ENCODE measurements at places on chromosomes 6 and 20.

- DNase-seq: no peak
These were observed 38.1 kb downstream of the CDS2 start for GRCh38 chr20:5164645-5165625.

- DNase-seq: no peak
These were observed 111.4 kb downstream of the SYNDIG1 start for GRCh38 chr20:24580855-24581254.

DNA sequence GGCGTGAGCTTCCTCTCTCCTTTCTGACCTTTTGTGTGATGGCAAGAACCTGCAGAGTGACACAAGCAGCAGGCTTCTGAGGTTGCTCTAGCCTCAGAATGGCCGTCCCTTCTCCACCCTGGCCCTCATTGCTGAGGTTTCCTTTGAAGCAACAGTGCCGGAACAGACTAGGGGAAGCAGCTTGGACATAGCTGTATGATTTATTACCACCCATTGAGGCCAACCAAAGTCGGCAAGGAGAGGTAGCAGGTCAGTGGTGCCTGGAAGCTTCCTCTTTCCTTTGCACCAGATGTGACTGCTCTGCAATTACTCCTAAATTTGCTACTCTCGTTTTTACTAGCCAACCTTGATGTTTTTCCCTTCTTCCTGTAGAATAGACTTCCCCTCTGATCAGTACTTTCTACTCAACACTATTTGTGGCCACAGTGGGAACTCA is 31.4 kb downstream of the PTPN1 start:
- no peak for DNase-seq

DNA sequence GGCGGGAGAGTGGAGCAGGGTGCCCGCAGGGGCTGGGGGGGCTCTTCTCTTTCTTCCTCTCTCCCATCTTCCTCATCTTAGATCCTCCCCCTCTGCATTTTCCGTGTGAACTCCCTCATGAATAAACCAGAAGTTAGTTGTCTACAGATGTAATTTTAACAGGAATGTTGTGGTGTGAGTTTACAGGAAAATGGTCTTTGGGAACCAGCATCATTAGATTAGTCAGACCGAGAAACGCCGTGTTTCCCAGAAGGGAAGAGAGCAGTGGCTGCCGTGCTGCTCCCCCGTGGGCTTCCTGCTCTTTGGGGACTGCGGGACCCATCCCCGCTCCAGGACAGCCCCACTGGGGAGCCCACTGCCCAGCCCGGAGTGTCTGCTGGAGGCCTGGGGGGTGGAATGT is 3.4 kb downstream of the MYT1 start:
- DNase-seq: no peak

GRCh38 chr20:48787861-48788375 is 39.9 kb downstream of the PREX1 start:
- DNase-seq: no peak

- DNase-seq: no peak
These were observed 29.8 kb upstream of the AHI1 start for GRCh38 chr6:135527116-135527959.

GRCh38 chr20:16922834-16923233 is 174.7 kb downstream of the OTOR start:
- DNase-seq: no peak

GRCh38 chr6:118489990-118490389 is 58.1 kb upstream of the PLN start:
- no peak for DNase-seq

DNA sequence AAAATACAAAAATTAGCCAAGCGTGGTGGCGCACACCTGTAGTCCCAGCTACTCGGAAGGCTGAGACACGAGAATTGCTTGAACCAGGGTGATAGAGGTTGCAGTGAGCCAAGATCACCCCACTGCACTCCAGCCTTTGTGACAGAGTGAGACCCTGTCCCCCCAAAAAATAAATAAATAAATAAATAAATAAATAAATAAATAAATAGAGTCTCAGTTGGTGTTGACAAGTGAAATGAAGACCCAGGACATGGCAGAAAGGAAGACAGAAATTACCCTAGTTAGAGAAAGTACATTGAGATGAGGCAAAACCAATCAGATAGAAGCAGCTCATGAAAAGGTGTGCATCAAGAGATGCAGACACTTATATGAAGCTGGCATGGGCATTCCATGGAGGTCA is 105.0 kb downstream of the IBTK start:
- no peak for DNase-seq

GRCh38 chr6:148086386-148086785 is 256.3 kb upstream of the SASH1 start:
- no peak for DNase-seq

GRCh38 chr6:34233867-34234266 is 2.8 kb upstream of the HMGA1 start:
- DNase-seq: no peak

DNA sequence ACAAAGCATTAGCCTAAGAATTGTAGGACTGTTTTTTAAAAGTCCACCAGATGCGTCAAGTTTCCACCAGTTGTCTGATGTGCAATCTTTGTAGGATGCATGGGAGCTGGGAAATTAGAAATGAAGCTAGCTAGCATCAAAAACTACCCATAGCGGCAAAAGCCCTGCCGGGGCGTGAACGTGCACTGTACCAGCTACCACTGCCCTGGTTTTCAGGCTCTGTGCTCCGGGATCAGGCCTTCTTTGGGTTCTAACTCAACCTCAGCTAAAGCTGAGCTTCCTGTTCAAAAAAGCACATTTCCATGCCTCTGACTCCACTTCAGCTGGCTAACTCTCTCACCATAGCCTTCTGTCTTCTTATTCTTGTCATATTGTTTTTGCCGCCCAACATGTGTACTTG is 26.9 kb upstream of the FUCA2 start:
- DNase-seq: no peak

GRCh38 chr20:62362991-62363919 is 3.9 kb downstream of the LAMA5 start:
- DNase-seq: no peak

DNA sequence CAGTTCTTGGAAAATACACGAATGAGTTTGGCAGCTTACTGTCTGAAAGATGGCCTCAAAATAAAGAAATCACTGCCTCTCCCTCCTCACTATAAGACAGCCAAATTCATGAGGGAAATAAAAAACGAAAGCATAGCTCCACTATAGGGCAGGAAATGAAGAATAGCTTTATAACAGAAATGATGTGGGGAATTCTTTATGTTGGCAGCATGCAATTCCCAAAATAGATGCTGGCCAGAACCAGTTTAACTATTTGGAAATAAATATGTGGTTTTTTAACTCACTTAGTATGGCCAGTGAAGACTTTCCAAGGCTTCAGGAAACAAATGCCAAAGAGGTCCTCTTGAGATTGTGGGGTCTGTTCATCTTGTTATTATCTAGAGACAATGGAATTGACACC is 100.5 kb downstream of the TBX18 start:
- DNase-seq: no peak

GRCh38 chr6:170292111-170292406 is 1.2 kb upstream of the DLL1 start:
- DNase-seq: no peak

DNA sequence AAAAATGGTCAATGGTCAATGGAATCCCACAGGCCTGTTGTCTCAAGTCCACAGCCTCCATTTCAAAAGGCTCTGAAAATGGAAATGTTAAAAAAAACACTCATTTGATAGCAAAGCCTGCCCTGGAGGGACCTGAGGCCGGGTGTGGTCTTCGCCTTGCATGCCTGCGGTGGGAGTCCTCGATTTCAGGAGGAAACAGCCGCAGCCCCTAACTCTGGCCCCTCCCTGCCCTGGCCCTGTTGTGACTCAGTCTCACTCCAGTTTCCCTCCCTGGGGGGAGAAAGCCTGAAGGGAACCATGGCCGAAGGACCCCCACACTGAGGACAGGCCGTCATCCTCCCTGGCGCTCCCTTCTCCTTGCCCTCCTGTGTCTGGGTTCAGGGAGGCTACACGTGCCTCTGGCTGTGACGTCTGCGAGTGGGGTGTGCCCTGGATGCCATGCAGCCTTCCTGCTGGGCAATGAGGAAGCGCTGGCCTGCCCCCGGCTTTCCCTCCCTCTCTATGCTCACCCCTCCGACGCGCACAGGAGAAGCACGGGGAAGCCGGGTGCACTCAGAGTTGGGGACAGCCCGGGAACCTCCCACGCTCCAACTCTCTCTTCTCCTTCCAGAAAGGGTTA is 9.2 kb downstream of the BHLHE23 start:
- DNase-seq: no peak

DNA sequence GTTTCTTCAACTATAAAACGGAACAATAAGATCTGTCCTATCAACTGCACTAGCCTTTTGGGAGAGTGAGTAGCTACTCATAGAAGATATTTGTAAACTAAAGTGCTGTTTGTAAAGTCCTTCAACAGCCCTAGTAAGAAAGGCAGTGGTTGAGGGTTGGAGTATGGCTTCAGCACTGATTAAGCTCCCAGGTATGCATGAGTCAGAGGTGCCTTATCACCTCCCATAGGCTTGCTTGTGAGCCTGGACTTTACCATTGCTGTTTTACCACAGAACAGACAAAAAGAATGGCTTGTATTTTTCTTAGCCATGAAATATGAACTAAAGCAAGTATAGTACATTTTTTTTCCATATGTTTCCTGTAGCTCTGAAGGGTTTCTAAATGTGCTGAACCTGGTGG is 44.1 kb downstream of the SAMD3 start:
- no peak for DNase-seq

GRCh38 chr6:7341989-7342742 is 29.2 kb upstream of the SSR1 start:
- DNase-seq: no peak

GRCh38 chr6:133288662-133289061 is 47.5 kb downstream of the EYA4 start:
- no peak for DNase-seq

DNA sequence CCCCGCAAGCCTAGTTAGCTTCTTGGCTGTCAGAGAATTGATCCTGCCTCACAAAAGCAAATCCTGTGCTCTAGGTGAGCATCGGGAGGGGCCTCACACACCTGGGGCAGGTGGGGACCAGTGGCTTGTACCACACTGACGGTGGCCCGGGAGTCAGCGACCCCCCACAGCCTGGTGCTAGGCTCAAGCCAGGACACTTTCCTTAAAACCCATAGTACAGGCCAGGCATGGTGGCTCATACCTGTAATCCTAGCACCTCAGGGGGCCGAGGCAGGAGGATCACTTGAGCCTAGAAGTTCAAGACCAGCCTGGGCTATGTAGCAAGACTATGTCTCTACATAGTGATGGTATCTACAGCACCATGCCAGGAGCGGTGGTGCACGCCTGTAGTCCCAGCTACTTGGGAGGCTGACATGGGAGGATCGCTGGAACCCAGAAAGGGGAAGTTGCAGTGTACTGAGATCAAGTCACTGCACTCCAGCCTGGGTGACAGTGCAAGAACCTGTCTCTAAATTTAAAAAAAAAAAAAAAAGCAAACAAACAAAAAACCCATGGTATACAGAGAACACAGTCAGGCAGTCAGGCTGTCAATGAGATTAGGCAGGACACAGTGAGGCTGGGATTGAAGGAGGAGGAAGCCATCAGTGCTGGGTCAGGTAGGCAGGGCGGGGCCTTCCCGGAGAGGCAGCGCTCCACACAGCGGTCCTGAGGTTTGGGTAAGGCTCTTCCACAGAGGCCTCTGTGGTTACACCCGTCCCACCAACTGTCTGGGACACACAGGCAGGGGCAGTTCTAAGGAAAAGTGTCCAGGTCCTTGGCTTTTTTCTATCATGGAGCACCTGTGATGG is 41.3 kb downstream of the SYNJ2 start:
- DNase-seq: no peak

- no peak for DNase-seq
These were observed 164.0 kb upstream of the ZNF337 start for GRCh38 chr20:25860531-25861150.

DNA sequence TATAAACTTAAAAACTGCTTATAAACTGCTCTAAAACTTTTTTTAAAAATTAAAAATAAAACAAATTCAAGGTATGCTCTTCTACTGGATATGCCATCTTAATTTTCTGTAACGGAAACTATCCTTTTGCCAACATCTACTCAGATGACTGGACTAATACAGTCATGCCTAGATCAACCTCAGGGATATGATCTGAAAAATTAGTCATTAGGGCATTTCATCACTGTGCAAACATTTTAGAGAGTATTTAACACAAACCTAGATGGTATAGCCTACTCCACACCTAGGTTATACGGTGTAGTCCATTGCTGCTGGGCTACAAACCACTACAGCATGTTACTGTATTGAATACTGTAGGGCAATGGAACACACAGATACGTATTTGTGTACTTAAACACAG is 64.8 kb downstream of the TRIM27 start:
- no peak for DNase-seq

DNA sequence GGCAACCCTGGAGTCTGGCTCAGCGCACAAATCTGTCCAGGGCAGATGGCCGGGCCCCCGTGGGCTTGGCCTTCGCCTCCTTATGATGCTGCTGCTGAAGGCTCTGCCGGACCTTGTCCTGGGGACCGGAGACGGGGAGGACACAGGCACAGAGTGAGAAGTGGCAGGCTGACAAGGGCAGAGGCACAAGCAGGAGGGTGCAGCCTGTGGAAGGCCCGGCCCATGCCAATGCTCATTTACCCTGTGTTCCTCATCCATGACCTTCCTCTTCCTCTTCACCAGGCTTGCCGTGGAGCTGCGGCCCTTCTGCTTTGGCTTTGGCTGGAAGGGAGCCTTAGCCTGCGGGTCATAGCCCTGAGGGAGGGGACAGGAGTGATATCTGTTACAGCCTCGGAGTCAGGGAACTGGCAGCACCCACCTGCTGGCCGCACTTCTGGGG is 2.4 kb downstream of the B3GALT4 start:
- no peak for DNase-seq

- no peak for DNase-seq
These were observed 10.3 kb downstream of the SLC22A3 start for GRCh38 chr6:160358225-160359119.

DNA sequence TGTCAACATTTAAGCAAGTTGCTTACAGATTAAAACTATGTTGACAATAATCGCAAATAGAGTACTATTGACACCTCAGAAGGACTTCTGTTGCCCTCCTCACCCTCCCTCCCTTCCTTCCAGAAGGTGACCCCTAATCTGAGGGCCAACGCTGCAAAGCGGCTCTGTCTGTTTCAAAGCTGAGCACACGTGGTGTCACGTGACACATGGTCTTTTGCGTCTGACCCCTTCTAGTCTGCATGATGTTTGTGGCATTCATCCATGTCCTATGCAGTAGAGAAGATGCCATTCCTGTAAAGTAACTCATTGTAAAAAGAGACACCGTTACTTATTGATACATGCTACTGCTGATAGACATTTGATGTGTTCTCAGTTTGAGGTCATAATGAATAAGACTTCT is 182.3 kb downstream of the THBS2 start:
- no peak for DNase-seq

- no peak for DNase-seq
These were observed 198.7 kb upstream of the MYLIP start for GRCh38 chr6:15930207-15930606.

- no peak for DNase-seq
These were observed 54.7 kb downstream of the PYGB start for GRCh38 chr20:25302596-25302995.

GRCh38 chr6:35454391-35455110 is 2.4 kb downstream of the FANCE start:
- DNase-seq: no peak

DNA sequence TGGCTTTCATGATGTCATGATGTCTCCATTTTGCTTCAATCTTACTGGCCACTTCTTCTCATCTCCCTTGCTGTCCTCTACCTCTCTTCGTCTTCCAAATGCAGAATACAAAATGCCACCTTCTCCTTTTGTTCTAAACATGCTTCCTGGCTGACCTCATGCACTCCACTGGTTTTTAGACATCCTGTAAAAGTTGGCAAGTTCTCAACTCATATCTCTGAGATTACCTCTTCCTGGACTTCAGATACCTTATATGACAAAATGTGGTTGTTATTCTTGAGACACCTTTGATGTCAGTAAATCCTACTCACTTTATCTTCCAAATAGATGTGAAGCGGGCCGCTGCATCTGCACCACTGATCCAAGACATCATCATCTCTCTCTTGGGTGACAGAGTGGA is 212.7 kb upstream of the FOXA2 start:
- DNase-seq: no peak

Measured in stimulated activated CD4-positive, alpha-beta T cell treated with anti-CD3 and anti-CD28 coated beads, Interleukin-1b, Interleukin-23, amount 100 ng/mL, for 1 hour (primary cell).